Left ventricle myocardium inferior (tissue), 1 donor: ENCODE measurements at places on chromosomes 1 and 21. TPM values are rescaled to one million over a fixed set of nuclear protein-coding genes. Genes with fewer than 3 reads are reported as not detected.

GRCh38 chr1:68953311-68953710, 456.4 kb upstream of the DEPDC1 start:
- no peak for DNase-seq

DNA sequence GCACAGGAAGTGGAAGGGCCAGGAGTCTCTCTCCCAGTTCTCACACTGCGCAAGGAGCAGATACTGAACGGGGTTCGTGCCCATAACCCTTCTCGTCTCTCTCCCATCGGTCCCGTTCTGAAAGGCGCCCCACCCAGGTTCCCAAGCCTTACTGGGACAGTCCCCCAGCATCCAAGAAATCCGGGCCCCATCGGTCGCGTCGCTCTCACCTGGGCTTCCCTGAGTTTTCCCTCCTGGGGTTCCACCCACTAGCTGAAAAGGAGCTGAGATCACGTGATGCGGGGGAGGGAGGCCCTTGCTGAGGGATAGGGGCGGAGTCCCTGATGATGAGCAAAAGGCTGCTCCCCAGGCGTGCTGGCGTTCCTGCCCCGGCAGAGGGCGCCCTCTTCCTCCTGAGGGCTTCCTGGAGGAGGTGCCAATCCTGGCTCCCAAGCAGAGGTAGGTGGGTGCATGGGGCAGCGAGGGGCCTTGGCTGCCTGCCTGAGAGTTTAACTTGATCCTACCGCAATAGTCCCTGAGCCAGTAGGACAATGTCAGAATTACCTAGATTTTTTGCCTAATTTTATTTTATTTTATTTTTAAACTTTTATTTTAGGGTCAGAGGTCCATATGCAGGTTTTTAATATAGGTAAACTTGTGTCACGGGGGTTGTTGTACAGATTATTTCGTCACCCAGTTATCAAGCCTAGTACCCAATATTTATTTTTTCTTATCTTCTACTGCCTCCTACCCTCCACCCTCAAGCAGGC, at the start of gene SPOCD1:
Gene SPOCD1, minus strand, starts transcription at position 271 of the 749 bp plus-strand sequence. CDS start 689 bp downstream, outside the sequence.
- peak; percentile 67 for DNase-seq

GRCh38 chr1:63757334-63757733, 16.5 kb upstream of the ROR1 start:
- no peak for DNase-seq

The GNG4 gene
- 0.11 TPM for total RNA-seq

The FCGR2B gene
- total RNA-seq: 9.7 TPM

The RNF186 gene
- not detected for total RNA-seq

The MYOC gene
- 1.0 TPM for total RNA-seq

The PRAMEF8 gene
- total RNA-seq: not detected
